ENCODE measurements at places on chromosomes 13 and 19. TPM values are rescaled to one million over a fixed set of nuclear protein-coding genes. Genes with fewer than 3 reads are reported as not detected.

COG6 gene
- polyA plus RNA-seq: 5.1 TPM

TGFBR3L gene
- polyA plus RNA-seq: 5.0 TPM

CD177 gene
- polyA plus RNA-seq: 0.55 TPM

FGF22 gene
- polyA plus RNA-seq: not detected

KLK14 gene
- 0.10 TPM for polyA plus RNA-seq

SSBP4 gene
- 65.3 TPM for polyA plus RNA-seq

CLC gene
- not detected for polyA plus RNA-seq

SIAH3 gene
- polyA plus RNA-seq: 0.14 TPM

ADPRHL1 gene
- 0.72 TPM for polyA plus RNA-seq

CEACAM7 gene
- not detected for polyA plus RNA-seq

ATP1A3 gene
- 0.13 TPM for polyA plus RNA-seq

KLHL1 gene
- not detected for polyA plus RNA-seq

CGB7 gene
- 2.0 TPM for polyA plus RNA-seq

All from foreskin keratinocyte (primary cell).